ENCODE measurements at places on chromosomes 7 and 10.

DNA sequence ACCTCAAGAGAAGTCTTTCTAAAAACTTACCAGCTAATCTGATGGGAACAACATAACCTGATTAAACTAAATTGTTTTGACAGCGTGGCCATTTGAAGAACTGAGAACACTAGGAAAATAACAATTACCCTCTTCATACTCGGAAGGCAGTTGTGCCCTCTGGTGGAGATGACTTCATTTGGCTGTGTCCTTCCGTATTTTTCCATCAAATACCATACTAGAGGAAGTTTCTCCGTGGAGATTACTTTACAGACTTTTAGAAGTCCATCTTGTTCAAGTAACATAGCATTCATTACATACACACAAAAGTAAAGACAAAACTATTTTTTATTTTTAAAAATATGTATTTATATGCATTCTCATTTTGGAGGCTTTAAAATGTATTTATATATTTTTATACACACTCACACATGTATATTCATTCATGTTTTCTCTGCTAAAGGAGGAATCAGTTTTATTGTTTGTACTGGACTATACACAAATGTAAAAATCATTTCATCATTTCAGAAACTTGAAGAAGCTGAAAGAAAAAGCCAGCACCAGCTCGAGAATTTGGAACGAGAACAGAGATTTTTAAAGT lies 25.2 kb downstream of the SMNDC1 start:
- H3K27ac ChIP-seq = no peak overlapping the region
- H3K36me3 ChIP-seq = no peaks in the 10 kb centered on the region
- H3K4me1 ChIP-seq = no peaks in the 10 kb centered on the region
- no peaks in the 10 kb centered on the region for H3K27me3 ChIP-seq
- no peak overlapping the region for H3K4me3 ChIP-seq
- DNase-seq = no peak

DNA sequence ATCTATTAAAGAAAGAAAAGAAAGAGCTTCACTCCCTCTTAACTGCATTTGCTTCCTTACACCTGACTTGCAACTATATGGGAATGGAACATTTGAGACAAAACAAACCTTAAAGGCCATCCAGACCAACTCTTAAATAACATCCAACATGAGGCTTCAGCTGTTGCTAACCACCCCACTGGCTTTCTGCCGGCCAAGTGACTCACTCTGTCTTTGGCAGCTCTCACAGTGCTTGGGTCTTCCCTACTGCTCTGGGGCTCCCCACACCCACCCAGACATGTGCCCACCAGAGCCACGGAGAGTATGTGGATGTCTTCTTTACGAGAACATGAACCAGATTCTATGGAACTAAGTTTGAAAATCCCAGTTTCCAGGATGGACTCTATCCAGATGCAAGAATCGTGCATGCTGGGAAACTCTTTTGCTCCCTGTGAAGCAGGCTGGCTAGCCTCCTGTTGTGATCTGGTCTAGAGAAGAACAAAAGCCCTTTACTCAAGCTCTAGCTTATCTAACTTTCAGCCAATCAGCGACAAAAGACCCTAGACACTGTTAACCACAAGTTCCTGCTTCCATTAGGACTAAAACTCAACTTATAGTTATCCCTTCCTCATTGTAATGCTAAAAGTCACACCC lies 245.7 kb downstream of the TCERG1L start:
- no peak overlapping the region for H3K4me3 ChIP-seq
- H3K36me3 ChIP-seq = no peaks in the 10 kb centered on the region
- peak; percentile 36 for DNase-seq
- H3K4me1 ChIP-seq = peaks cover 5% of the 10 kb centered on the region

- H3K27ac ChIP-seq = no peak overlapping the region
- H3K4me1 ChIP-seq = no peaks in the 10 kb centered on the region
- no peak overlapping the region for H3K4me3 ChIP-seq
- no peaks in the 10 kb centered on the region for H3K27me3 ChIP-seq
- DNase-seq = no peak
These were observed 22.3 kb upstream of the PRRT4 start for GRCh38 chr7:128383776-128384175.

DNA sequence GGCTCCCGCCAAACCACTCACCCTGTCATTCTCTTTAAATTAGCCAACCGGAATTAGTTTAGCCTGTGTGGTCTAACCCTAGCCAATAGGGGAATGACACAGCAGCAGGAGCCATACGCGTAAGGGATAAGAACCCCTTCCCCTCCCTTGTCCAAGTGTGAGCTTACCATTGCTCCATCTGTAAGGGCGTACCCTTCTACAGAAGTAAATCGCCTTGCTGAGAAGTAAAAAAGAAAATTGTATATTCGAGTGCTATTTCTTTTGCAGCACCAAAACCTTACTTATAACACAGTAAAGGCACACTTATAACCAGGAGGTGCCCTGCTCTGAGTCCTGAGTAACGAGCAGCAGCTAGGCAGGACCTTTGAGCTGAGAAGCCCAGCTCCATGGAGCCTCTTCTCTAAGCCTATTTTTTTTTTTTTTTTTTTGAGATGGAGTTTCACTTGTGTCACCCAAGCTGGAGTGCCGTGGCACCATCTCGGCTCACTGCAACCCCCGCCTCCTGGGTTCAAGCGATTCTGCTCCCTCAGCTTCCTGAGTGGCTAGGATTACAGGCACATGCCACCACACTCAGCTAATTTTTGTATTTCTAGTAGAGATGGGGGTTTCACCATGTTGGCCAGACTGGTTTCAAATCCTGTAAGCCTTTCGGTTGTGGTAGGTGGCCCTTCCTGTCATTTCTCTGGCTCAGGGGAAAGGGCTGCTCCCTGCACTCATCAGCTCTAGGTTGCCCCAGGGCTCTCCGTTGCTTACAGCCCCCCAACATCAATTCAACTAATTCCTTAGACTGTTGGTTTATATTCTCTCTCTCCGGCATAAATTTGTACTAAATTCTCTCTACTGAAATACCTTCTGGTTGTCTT lies 73.3 kb downstream of the NSUN6 start:
- DNase-seq = no peak
- no peaks in the 10 kb centered on the region for H3K27me3 ChIP-seq
- H3K4me3 ChIP-seq = no peak overlapping the region
- no peaks in the 10 kb centered on the region for H3K4me1 ChIP-seq

- H3K4me1 ChIP-seq = no peaks in the 10 kb centered on the region
- H3K27ac ChIP-seq = no peak overlapping the region
- no peaks in the 10 kb centered on the region for H3K36me3 ChIP-seq
These were observed 196.0 kb downstream of the RNLS start for GRCh38 chr10:88386821-88387773.
